Left cardiac atrium (tissue), 4 donors: ENCODE measurements at places on chromosomes 4 and X. TPM values are rescaled to one million over a fixed set of nuclear protein-coding genes. Genes with fewer than 3 reads are reported as not detected.

FABP2 gene
- not detected for total RNA-seq

RAI2 gene
- total RNA-seq: 23.8 TPM

SULT1E1 gene
- not detected for total RNA-seq

ASIC5 gene
- total RNA-seq: not detected

CXCL6 gene
- total RNA-seq: 1.1 TPM

CDS1 gene
- total RNA-seq: 0.29 TPM

COX7B2 gene
- total RNA-seq: not detected

TRIM60 gene
- total RNA-seq: not detected

MAPK10 gene
- total RNA-seq: 20.3 TPM

MYOZ2 gene
- 523 TPM for total RNA-seq

CXorf49 gene
- not detected for total RNA-seq

FGFR3 gene
- total RNA-seq: 5.4 TPM

RPL9 gene
- total RNA-seq: 1,080 TPM

SLC7A11 gene
- 4.7 TPM for total RNA-seq

CYLC1 gene
- total RNA-seq: not detected

SMIM9 gene
- not detected for total RNA-seq

TASL gene
- 0.53 TPM for total RNA-seq

FMR1NB gene
- total RNA-seq: not detected

NSUN7 gene
- total RNA-seq: 4.2 TPM

PPBP gene
- total RNA-seq: not detected

TRO gene
- total RNA-seq: 4.9 TPM

UNC5C gene
- 6.2 TPM for total RNA-seq

UCP1 gene
- 1.1 TPM for total RNA-seq

SCRG1 gene
- total RNA-seq: 1.9 TPM

ARAP2 gene
- total RNA-seq: 4.8 TPM

LNX1 gene
- 11.5 TPM for total RNA-seq

NXF2 gene
- total RNA-seq: not detected

SLC26A1 gene
- total RNA-seq: 0.27 TPM

RGN gene
- total RNA-seq: 13.9 TPM

POU3F4 gene
- total RNA-seq: not detected

GLRA3 gene
- not detected for total RNA-seq

MAGEE2 gene
- not detected for total RNA-seq

MAGED4B gene
- total RNA-seq: 2.2 TPM

PABPC4L gene
- total RNA-seq: 1.1 TPM

GATA1 gene
- total RNA-seq: not detected

GPR82 gene
- total RNA-seq: 0.53 TPM

P2RY10 gene
- total RNA-seq: not detected

F8 gene
- 53.6 TPM for total RNA-seq

VEGFD gene
- 2.5 TPM for total RNA-seq

OTUD6A gene
- total RNA-seq: not detected

PIR gene
- 14.8 TPM for total RNA-seq

RADX gene
- 1.2 TPM for total RNA-seq

TEX13B gene
- not detected for total RNA-seq

MAGEA4 gene
- total RNA-seq: not detected

SLITRK4 gene
- total RNA-seq: 0.85 TPM

CT45A1 gene
- not detected for total RNA-seq

NOX1 gene
- not detected for total RNA-seq

CFAP99 gene
- not detected for total RNA-seq

VEGFC gene
- total RNA-seq: 8.5 TPM
